ENCODE measurements at places on chromosomes 7 and 10. TPM values are rescaled to one million over a fixed set of nuclear protein-coding genes. Genes with fewer than 3 reads are reported as not detected.

The WNT2 gene
- 0.47 TPM for total RNA-seq

The PAX4 gene
- not detected for total RNA-seq

The ELN gene
- 108 TPM for total RNA-seq

The ANKRD61 gene
- total RNA-seq: not detected

The DMBT1 gene
- total RNA-seq: 0.18 TPM

The TFEC gene
- total RNA-seq: 14.2 TPM

The VWA2 gene
- 3.0 TPM for total RNA-seq

The NFE2L3 gene
- total RNA-seq: 7.6 TPM

The MEST gene
- total RNA-seq: 468 TPM

All from metanephros (tissue), 2 donors.